ENCODE measurements at places on chromosomes 4 and X.

GRCh38 chrX:127732709-127733108 is 319.5 kb downstream of the ACTRT1 start:
- DNase-seq, result no peak

DNA sequence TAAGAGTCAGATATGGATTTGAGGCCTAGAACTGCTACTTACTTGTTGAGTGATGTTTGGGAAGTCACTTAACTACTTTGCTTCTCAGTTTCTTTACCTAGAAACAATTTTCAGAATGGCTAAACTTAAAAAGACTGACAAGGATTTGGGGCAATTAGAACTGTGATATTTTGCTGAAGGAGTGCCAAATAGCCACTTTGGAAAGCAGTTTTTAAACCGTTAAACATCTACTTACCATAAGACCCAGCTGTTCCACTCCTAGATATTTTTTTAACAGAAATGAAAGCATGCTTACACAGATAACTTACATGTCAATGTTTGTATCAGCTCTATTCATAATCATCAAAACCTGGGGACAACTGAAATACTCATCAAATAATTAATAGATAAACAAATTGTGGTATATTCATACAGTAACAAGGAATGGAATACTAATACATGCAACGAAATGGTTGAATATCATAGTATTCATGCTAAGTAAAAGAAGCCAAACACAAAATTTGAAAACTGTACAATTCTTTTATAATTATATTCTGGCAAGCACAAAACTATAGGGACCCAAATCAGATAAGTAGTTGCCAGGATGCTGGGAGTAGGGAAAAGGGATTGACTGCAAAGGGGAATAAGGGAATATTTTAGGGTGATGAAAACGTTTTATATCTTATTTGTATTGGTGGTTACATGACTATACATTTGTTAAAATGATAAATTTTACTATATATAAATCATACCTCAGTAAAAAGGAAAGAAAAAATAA is 24.0 kb downstream of the RPA4 start:
- no peak for DNase-seq

DNA sequence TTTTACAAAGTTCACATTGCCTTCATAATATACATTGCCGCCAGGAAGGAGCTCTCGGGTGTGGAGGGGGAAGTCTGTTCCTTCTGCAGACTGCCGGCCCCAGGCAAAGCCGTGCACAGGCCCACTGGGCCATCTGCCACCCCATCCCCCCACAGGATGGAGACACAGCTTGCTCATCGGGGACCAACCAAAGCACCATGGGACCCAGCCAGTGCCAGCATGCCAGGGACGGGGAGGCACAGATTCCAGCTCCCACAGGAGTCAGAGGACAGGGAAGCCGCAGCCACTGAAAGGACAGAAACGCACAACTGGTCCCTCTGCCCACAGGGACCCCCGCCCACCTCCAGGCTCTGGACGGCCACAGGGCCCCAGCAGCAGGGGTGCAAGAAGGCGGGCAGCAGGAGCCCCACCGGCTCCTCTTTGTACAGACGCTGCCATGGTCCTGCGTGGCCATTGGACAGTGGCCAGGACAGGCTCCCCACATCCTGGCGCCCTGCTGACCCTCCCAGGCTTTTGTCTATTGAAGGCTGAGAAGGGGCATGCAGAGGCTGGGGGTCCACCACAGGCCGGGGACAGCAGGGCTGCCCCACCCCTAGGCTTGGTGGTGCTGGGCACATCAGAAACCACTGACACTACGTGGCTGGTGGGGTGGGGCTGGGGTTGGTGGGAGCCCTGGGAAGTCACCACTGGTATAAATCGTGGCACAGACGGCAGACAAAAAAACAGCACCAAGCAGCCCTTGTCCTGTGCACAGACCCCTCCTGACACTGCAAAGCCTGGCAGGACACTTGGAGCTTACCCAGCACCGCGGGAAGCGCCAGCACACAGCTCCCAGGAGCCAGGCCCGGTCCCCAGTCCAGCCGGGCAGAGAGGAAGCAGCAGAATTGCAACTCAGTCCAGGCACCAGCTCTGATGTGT is 89.0 kb downstream of the FAM53A start:
- no peak for DNase-seq

DNA sequence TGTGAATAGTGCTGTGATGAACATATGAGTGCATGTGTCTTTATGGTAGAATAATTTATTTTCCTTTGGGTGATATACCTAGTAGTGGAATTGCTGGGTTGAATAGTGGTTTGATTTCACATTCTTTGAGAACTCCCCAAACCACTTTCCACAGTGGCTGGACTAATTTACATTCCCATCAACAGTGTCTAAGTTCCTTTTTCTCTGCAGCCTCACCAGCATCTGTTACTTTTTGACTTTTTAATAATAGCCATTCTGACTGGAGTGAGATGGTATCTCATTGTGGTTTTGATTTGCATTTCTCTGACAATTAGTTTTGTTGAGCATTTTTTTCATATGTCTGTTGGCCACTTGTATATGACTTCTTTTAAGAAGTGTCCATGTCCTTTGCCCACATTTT is 29.1 kb downstream of the JADE3 start:
- no peak for DNase-seq

DNA sequence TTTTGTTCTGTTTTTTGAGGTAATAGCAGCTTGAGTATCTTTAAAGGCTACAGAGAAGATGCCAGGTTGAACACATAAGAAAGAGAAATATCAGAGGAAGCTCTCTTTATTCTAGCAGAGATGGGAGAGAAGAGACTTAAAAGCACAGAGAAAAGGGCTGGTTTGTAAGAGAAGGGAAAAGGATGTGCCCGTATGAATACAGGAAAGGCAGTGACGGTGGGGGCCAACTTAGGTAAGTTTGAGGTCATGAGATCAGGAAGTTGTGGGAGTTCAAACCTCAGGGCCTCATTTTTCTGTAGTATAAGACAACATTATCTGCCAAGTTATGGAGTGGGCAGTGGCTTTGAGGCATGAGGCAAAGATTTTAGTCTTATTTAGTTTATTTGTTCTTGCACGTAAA is 121.3 kb upstream of the S100G start:
- DNase-seq, result no peak

- no peak for DNase-seq
These were observed 6.6 kb downstream of the SYN1 start for GRCh38 chrX:47613082-47613481.

- DNase-seq, result no peak
These were observed 9.8 kb upstream of the HMGB2 start for GRCh38 chr4:173343832-173344397.

DNA sequence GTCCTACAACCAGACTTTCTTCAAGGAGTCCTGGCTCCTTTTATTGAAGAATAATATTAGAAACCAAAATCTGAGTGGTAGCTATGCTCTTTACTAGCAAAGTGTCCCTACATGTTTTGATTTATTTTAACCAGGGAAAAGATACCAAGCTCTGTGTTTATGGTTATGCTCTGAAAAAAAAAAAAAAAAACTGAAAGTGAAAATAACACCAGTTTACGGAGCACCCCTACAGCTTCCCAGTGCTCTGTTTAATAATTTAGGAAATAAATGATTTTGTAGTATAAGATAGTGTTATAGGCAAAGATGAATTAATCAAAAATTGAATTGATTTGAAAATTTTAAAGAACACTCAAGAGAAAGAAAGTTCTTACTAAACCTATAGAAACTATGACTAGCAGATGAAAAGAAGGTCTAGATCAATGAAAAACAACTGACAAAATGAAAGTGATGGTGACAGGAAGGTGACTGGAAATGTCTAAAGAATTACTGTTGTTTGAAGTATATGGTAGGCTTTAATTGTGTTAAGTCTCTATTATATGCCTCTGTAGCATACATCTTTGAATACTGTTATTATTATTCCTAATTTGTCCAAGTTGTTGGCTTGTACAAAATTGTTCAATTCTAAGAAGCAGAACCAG is 1698.4 kb upstream of the PCDH10 start:
- DNase-seq, result no peak

- DNase-seq, result peak; percentile 15
These were observed 105.5 kb downstream of the PRRG1 start for GRCh38 chrX:37454537-37455285.

GRCh38 chrX:107522901-107523300 is 73.4 kb downstream of the FRMPD3 start:
- no peak for DNase-seq

GRCh38 chrX:132958091-132958703 is at the start of gene HS6ST2:
Gene HS6ST2 (minus strand): TSS chrX:132958629.
- no peak for DNase-seq

DNA sequence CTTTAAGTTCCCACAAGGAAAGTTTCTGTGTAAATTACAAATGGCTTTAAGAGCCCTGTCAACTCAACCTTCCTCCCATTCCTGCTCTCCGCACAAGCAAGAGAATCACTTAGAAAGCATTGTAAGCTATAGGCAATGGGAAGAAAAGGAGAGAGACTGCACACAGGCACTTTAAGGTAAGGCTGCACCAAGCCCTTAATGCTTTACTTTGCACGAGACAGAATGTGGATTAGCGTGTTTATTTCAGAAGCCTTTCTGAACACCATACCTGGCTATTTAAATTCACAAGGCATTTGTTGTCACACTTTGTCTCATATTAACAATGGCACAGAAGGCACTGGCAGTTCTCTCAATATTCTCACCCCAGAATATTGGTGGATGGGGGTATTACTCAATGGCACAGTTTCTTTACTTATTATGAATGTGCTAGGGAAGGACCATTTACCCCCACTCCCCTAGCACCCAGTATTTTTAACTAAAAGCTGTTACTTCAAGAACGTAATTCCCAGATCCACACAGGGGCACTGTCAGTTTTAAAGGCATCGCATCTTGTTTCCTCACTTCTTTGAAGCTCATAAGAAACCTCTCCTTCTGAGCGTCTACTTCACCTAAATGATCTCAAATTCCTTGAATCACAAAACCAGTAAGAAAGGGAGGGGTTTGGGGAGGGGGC is 150.0 kb downstream of the MAML3 start:
- DNase-seq, result no peak

GRCh38 chr4:88060431-88060830 is 53.0 kb downstream of the PKD2 start:
- DNase-seq, result no peak

DNA sequence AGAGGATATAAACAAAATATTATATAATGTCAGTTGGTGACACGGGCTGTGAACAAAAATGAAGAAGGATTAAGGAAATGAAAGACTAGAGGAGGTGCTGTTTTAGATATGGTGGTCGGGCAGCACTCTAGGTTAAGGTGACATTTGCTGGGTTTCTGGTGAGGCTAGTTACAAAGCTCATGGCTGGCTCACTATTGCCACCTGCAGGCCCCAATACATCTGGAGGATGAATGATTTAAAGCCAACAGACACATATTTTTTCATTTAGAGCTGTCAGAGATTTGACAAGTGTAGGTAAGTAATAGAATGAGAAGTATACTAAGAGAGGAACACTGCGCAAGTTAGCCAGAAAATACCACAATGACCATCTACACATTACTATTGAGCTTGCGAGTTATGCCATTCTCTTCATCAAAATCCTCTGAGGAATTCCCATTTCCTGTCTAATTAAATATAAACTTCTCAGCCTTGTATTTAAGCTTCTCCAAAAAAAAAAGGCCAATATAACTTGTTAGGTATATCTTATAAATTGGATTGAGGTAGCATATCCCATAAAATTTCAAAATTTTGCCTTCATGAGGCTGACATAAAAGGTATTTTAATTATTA is 6.4 kb upstream of the FGG start:
- DNase-seq, result peak; percentile 47

GRCh38 chrX:30373479-30373878 is 64.3 kb upstream of the NR0B1 start:
- DNase-seq, result no peak
